ENCODE measurements at places on chromosomes 7 and 10.

DNA sequence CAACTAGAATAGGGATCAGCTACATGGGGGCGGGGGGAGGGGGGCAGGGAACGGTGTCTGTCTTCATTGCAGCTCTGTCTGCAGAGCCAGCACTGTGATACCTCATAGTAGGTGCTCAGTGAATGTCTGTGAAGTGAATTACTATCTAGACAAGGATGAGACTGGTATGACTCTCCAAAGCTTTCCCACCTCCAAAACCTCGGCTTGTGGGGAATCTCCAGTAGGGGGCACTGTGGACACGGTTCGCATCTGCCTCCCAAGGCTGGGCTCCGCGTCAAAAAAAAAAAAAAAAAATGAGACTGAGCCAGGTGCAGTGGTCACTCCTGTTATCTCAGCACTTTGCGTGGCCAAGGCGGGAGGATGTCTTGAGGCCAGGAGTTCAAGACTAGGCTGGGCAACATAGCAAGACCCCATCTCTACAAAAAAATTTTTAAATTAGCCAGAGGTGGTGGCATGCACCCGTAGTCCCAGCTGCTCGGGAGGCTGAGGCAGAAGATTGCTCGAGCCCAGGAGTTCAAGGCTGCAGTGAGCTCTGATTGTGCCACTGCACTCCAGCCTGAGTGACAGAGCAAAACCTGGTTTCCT lies 9.6 kb downstream of the TRIM56 start:
- DNase-seq = no peak

DNA sequence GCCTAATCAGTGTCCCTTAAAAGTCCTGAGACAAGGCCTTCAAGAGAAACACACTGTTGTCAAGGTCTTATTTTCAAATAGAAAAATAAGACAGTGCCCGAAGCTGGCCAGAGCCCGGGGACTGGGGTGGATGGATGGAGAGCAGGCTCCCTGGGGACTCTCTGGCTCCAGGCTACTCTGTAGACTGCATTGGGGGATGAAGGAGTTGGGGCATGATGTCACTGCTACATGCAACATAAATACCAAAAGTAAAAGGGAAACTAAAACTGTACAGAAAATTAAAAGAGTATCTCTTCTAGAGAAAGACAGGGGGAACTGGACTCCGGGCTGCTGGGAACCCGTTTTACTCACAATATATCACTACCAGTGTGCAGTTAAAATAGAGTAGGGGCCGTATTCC lies 629.8 kb downstream of the KCNMA1 start:
- DNase-seq = no peak

GRCh38 chr10:125531465-125531864 lies 151.5 kb downstream of the TEX36 start:
- no peak for DNase-seq

- no peak for DNase-seq
Observed at GRCh38 chr7:97226541-97226940, 109.0 kb downstream of the SDHAF3 start.

DNA sequence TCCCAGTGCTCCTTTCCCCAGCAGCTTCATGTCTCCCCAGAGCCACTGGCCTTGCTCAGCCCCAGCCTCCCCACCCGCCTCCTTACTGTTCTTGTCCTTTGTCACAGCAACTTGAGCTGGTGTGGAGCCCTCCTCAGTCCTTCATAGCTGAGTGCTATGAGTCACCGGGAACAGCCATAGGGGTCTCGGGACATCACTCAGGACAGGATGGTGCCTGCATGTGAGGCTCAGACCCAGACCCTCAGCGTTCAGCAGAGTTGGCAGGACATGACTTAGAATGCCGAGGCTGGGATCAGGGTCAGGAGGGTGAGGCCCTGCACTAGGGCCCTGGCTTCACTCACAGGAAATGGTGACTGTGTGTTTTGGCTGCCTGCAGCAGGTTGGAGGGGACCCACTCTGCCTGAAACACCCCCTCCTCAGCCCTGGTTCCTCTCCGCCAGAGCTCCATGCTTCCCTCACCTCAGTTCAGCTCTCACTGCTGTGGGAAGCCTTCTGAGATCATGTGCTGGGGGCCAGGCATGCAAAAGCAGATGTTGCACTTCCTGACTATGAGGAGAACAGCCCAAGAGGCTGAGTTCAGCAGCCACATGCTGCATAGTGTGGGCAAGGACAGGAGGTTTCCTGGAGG lies 40.7 kb upstream of the GJD4 start:
- no peak for DNase-seq

DNA sequence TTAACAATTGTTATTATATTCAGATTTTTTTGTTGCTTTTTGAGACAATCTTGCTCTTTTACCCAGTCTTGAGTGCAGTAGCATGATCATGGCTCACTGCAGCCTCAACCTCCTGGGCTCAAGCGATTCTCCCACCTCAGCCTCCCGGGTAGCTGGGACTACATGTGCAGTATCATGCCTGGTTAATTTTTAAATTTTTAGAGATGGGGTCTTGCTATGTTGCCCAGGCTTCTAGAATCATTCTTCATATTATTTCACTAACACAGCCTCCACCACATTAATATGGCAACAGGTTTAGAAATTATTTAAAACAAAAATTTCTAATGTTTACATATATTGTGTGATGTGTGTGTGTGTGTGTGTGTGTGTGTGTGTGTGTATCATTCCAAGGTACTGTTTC lies 1.4 kb upstream of the LAMTOR4 start:
- DNase-seq = no peak

DNA sequence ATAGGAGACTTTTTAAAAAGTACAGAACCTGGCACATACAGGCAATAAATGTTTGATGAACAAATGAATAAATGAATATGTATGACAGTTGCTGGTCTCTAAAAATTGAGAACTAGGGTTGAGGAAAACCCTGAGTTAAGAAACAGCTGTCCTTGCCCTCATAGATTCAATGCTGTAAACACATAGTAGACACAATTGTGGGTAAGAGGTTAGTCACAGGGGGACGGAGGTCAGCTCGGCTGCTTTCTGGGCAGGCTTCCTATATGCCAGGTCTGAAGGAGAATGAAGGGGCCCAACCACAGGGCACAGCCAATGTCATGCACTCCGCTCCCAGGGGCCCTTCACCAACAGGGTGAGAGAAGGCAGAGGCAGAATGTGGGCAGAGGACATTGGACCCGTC lies 143.3 kb upstream of the RSU1 start:
- no peak for DNase-seq

- DNase-seq = no peak
Observed at GRCh38 chr7:41685684-41686083, 17.2 kb downstream of the INHBA start.

- DNase-seq = no peak
Observed at GRCh38 chr10:75657351-75657750, 225.9 kb downstream of the LRMDA start.

DNA sequence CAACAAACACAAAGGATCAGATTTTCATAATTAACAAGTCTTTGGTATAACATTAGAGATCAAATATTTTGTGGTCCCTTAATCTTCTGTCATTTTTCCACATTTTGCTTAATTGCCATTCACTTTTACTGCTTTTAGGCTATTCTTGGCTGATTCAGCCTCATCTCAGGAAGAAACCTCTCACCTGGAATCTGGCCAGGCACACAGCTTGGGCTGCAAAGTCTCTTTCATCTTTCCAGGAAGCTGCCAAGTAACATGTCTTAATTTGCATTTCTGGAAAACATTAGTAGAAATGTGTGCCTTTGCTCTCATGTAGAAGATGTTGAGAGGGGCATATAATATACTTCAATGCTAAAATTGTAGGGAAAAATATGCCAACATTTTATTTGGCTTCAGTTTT lies 174.2 kb upstream of the STEAP4 start:
- DNase-seq = no peak

All from activated CD8-positive, alpha-beta memory T cell treated with anti-CD3 and anti-CD28 coated beads, Interleukin-2, amount 50 U/mL, for 4 hours (primary cell).